ENCODE measurements at places on chromosomes 13 and 19.

GRCh38 chr19:23762884-23763711 is 4.4 kb upstream of the ZNF681 start:
- peak; percentile 69 for DNase-seq

DNA sequence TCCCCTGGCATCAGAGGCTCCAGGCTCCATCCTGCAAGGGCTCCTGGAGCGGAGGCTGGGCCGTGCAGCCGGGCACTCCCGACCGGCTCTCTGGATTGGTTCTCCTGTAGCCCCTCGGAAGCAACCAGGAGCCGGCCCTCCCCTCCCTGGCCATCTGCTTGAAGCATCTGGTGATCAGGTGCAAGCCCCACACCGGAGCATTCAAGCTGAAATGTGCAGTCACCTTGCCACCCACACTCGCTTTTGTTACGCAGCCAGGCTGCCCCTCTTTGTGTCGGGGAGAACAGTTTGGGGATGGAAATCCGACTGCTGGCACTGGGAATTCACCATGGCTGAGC is 258.8 kb downstream of the ZNF536 start:
- DNase-seq = peak; percentile 7

GRCh38 chr13:42547612-42548011 is 26.3 kb upstream of the TNFSF11 start:
- DNase-seq = no peak

GRCh38 chr13:36157480-36157879 is 26.3 kb upstream of the DCLK1 start:
- DNase-seq = no peak

- no peak for DNase-seq
These were observed 502.1 kb upstream of the SLC10A2 start for GRCh38 chr13:103568314-103568713.

DNA sequence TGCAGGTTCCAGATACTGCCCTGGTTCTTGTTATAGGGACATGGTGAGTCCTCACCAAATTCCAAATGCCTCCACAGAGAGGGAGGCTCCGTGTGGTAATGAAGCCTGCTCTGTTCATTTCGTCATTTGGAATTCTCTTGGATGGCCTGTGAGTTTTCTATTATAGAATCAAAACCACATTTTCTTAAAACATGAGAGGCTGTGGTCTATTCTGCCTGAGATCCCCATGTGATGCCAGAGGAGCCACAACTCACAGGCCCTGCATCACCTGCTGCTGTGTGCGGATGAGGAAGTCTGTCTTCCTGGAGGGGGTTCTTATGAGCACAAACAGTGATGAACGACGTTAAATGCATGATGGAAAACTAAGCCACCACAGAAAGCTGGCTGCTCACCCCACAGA is 264.4 kb downstream of the UQCRFS1 start:
- no peak for DNase-seq

- DNase-seq = no peak
These were observed 16.8 kb downstream of the MPND start for GRCh38 chr19:4360081-4360569.

DNA sequence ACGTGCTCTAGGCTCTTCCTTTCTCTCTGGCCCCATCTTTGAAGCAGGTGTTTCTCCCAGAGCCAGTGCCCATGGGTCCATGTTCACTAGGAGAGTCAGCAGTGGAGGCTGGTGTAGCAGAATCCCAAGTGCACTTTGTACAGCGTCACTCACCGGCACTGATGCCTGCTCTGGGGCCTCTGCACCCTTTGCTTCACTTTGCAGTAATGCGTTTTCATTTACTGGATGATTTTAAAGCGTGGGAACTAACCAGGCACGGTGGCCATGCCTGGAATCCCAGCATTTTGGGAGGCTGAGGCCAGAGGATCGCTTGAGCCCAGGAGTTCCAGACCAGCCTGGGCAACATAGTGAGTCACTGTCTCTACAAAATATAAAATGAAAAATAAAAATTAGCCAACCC is 30.7 kb downstream of the SLC25A42 start:
- DNase-seq = no peak

DNA sequence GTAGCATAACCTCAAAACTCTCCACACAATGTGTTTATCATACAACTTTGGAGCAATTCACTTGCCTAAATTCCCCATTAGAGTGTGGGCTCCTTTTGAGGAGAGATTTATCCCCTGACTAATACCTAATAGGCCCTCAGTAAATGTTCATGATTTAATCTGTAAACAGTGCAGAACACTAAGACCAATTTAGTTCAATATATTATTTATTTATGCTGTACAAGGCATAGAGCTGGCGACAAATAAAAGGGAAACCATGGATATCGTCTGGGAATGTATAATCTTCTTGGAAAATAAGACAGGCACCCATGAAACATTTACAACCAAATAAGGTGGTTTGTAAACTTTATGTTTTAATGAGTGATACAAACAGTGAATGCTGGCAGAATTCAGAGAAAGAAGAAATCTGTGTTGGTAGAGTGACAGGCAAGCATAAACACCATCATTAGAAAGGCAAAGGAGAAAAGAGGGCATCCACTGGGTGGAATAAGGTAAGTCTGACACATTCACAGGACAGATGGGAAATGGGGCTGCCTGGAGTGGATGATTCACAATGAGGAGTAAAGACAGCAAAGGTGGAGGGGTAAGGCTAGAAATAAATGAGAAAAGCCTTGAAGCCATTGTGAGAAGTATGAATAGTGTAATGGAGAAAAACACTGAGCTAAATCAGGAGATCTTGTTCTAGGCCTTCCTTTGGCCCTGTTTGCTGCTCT is 106.1 kb upstream of the MIR17HG start:
- DNase-seq = no peak

GRCh38 chr19:18961767-18962620 is 21.0 kb upstream of the HOMER3 start:
- DNase-seq = no peak

DNA sequence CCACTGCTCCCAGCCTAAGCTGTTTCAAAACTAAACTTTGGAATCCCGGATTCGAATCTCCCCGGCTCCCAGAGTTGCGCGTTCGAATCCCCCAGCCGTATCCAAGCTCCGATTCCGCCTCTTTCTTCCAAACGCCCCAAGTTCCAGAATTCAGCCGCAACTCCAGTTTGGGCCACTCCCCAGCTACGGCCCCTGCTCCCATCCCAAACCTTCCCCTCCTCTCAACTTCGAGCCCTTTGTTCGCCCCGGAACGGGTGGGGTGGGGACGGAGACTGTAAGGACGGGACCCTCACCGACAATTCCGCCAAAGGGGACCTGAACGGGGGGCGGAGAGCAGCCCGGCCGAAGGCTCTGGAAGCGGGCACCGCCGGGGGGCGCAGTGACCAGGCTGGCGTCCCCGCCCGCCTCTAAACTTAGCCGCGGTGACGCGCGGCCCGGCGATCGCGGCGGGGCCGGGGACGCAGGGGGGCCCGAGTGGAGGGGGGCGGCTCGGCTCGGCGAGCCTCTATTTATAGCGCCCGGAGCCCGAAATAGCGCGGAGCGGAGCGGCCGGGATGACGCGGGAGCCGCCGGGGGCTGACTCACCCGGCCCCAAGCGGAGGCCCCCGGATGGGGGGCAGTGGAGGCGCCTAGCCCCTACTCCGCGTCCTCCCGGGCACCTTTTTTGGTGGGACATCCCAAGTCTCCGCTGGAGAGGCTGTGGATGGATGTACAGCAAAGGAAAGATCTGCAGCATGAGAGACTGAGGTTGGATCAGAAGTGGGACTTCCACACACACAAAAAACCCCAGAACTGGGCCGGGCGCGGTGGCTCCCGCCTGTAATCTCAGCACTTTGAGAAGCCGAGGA is 4.9 kb upstream of the ERCC1 start:
- DNase-seq = no peak

GRCh38 chr19:45884682-45885555 is 1.0 kb downstream of the IRF2BP1 start:
- DNase-seq = no peak

DNA sequence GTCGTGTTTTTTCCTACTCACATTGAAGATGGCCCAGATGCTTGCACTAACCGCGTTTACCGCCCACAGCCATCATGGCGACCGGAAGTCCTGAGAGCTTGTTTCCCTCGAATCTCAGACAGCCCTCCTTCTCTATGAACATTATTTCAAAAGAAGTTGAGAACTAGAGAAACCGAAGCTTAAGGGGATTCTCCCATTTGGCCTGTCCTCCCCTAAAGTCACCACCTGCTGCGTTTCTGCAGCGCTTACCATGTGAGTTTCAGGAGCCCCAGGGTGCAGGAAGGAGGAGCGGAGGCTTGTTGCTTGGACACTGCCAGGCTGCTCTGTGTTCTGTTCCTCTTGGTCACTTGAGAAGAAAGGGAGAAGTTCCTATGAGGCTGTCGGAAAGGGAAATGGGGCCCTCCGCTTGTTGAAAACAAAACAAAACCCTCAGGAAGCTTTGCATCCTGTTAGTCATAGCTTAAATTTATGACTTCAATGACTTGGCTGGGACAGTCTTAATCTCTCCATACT is 6.2 kb downstream of the CARD8 start:
- no peak for DNase-seq

DNA sequence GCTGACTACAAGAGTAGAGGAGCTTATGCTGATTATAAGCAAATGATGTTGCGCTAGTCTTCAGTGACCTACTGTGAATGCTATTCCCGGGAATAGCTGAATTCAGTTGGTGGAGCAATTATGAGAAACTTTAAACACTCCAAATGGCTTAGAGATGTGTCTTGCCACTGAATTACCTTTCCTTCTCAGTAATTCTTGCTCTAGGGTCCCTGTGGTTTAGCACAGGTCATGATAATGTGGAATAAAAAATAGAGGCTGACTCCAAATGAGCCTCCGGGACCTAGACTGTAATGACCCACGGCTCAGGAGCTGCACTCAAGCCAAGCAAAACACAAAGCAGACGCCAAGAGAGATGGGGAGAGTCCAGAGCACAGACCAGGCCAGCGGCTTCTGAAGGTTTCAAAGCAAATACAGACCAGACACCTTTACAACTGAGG is 124.7 kb downstream of the RGCC start:
- no peak for DNase-seq

DNA sequence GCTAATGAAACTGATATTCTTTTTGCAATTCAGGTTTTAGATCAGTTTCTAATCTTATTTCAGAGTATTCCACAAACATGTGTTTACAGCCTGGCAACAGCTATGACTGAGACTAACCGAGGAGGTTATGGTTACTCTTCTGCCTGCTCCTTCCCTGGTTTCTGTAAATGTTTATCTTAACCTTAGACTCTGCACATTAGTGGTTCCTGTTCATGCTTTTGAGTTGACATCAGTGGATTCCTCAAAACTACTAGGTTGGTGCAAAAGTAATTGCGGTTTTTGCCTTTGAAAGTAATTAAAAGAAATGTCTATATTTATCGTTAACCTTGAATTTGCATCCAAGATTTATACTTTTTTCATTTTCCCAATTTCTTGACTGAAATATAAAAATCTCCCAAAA is 237.0 kb upstream of the TSHZ3 start:
- no peak for DNase-seq

- no peak for DNase-seq
These were observed 1.4 kb downstream of the EPN1 start for GRCh38 chr19:55676383-55676782.

All from DMS 273 treated with DMSO at 0.1 percent for 48 hours (cell line).